ENCODE measurements at places on chromosomes 3 and 15.

DNA sequence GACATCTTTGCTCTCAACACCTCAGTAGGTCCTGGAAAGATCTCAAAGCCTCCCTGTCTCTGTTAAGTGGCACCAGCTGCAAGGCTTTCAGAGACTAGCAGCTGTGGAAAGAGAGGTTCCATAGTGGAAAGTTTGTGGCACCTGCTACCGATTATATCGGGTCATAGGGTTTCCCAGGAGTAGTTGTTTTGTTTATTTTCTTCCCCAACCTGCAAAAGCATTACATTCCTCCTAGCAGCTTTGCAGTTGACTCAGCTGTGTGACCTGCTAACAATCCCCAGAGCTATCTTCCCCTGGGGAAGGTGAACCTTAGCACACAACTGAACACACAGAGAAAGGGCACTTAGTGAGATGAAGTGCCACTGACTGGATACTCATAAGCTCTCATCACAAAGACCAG lies 598.9 kb upstream of the GRM7 start:
- no peak for DNase-seq

DNA sequence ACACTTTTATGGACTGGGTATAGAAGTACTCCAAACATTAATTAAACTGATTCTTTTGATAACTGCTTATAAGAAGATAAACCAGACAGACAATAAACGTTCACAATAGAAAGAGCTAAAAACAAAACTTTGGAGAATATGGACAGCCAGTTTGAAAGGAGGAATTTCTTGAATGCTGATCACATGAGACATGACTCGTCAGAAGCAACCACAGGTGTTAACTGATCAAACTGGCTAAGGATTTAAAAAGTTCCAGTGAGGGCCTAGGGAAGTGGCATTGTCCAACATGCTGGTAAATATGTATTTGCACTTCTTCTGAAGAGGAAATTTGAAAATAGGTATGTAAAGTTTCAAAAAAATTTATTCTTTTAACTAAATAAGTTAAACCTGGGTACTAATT lies 29.4 kb upstream of the AP3B2 start:
- DNase-seq = no peak

DNA sequence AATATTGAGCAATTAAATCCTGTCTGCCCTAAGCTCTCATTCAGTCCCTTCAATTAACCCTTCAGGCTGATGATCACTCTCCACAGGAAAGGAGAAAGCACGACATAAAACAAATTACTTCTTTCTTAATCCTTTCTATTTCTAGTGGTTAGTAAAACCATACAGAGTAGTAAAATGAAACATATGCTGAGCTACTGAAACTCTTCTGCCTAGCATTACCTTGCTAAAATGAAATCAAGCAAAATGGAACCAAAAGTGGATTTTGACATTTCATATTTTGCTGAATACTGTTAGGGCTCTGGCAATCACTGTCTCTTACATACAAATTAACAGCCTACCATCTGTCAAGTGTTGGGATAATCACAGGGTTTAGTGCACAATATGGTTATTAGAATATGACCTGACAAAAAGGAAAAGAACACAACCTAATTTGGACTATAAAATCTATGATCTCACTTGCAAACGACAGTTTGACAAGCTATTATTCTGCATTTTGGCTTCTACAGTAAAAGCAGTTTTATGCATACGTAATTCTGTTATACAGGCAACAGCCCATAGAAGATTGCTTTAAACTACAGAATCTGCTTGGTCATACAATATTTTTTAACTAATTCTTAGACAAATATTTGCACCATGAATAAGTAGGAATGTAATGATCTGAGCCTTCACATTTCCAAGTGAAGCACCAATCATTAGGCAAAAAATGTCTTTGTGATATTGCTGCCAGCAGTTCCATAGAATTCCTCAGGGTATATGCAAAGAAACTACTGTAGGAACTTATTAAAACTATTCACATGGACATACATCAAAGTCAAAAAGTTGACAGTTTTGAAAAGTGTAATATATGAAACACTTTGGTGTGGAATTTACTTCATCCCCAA lies 105.0 kb downstream of the FHIT start:
- no peak for DNase-seq

- no peak for DNase-seq
These were observed 313.6 kb upstream of the TLE3 start for GRCh38 chr15:70411143-70411863.

DNA sequence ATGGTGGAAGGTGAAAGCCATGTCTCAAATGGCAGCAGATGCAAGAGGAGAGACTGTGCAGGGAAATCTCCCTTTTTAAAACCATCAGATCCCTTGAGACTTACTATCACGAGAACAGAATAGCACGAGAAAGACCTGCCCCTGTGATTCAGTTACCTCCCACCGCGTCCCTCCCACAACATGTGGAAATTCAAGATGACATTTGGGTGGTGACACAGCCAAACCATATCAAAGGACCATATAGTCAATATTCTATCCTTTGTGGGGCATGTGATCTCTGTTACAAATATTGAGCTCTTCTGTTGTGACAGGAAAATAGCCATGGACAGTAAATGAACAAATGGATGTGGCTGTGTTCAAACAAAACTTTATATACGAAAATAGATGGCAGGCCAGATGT lies 77.2 kb upstream of the ACKR4 start:
- DNase-seq = no peak
